ENCODE measurements at places on chromosomes 6 and 20.

- DNase-seq = no peak
These were observed 110.9 kb upstream of the AKAP12 start for GRCh38 chr6:151128763-151129370.

- DNase-seq = no peak
These were observed 121.7 kb upstream of the CCN2 start for GRCh38 chr6:132072831-132073230.

DNA sequence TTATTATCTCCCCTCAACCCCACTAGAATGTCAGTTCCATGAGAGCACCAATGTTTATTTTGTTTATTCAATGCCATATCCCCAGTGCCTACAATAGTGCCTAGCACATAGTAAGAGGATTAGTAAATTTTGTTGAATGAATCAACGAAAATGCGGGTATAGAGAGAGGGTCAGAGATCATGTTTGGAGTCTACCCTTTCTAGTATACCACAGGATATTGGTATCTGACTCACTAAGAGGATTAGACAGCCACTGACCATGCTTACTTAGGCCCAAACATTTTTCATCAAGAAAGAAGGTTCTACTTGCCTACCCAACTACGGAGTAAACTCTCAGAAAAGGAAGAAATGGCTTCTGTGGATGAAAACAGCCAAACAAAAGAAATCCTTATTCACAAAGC lies 356.8 kb downstream of the BTBD9 start:
- no peak for DNase-seq

GRCh38 chr6:34146021-34146782 lies at the start of gene GRM4:
TSS of gene GRM4 (minus strand) at chr6:34146087. CDS start at chr6:34133496, 12,591 bp downstream.
- DNase-seq = no peak

All from Kasumi-1 (cell line).